Activated CD4-positive, alpha-beta T cell treated with anti-CD3 and anti-CD28 coated beads for 36 hours (primary cell): ENCODE measurements at places on chromosomes 5 and 9. TPM values are rescaled to one million over a fixed set of nuclear protein-coding genes. Genes with fewer than 3 reads are reported as not detected.

Gene GOLGA1
- total RNA-seq = 17.4 TPM

Gene PCDHGA12
- 0.07 TPM for total RNA-seq

Gene IFNA2
- total RNA-seq = not detected

Gene ARPC5L
- total RNA-seq = 95.9 TPM

Gene HK3
- total RNA-seq = not detected
